ENCODE measurements at places on chromosomes 2 and 18.

DNA sequence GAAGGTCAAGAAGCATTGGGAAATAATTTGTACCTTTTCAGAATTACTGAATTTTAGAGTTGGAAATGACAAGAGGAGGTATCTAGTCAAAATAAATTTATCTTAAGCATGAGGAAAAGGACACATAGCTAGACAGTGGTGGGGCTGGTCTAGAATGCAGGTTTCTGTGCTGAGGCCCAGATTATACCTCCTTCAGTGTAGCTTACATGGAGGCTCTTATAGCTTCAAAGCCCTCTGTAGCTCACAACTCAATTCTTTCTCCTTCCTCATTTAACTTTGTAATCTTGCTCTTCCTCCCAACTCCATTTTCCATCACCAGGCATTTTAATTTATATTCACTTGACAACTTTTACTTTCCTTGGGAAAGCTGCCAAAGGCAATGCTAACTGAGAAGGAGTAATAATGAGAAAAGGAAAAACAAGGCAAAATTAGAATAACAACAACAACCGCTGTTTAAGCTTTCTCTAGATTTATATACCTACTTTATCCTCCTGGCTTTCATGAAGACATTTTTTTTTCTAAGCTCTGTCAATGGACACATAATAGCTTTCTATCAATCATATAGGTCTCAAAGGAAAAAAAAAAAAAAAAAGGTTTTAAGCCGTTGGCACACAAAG is 58.5 kb downstream of the CLHC1 start:
- no peak for DNase-seq

DNA sequence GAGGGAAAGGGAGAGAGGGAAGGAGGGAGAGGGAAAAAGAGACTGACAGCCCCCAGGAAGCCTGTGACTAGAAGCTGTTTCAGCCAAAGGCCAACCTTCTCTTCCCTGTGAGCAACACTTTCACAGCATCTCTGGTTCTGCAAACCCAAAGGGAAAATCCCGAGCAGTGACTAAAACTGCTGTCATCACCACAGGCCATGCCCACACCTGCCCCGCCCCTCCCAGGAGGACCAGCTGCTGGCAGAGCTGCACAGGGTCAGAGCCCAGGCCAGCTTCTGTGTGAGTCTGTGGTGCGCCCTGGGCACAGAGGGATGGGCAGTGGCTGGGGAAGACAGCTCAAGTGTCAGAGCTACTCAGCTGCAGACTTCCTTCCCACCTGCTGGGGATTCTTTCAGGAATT is 64.9 kb upstream of the OTOS start:
- DNase-seq = no peak

DNA sequence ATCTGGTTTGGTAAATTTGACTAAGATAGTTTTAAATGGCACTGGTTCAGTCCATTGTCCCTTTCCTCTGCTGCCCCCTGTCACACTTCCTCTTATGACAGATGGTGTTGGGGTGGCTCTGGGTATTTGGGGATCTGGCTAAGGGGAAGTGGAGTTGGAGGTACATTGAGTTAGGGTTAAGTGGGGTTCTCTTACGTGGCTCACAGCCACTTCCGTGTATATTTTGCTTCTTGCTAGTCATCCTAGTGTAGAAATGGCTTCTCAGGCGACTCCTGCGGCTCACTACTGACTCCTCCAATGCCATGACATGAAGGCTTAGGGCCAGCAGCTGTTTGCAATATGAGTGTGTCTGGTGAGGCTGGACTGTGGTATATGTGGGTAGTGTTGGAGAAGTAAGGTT is 187.0 kb downstream of the HAUS1 start:
- DNase-seq = no peak

DNA sequence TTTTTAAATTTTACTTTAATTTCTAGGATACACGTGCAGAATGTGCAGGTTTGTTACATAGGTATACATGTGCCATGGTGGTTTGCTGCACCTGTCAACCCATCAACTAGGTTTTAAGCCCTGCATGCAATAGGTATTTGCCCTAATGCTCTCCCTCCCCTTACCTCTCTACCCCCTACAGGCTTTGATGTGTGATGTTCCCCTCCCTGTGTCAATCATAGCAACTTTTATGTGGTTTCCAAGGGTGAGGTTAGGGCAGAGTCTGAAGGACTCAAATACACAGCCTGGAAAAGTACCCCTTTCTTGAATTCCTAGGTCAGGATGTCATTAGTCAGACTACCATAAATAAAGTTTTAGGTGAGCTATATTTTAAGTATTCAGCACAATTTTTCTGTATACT is 31.1 kb upstream of the MYT1L start:
- DNase-seq = no peak

GRCh38 chr2:151933266-151933804 is 105.1 kb upstream of the ARL5A start:
- no peak for DNase-seq

- no peak for DNase-seq
These were observed 96.1 kb downstream of the PPP1R1C start for GRCh38 chr2:182081602-182082260.

- DNase-seq = no peak
These were observed 190.1 kb upstream of the TNP1 start for GRCh38 chr2:217049956-217050355.

DNA sequence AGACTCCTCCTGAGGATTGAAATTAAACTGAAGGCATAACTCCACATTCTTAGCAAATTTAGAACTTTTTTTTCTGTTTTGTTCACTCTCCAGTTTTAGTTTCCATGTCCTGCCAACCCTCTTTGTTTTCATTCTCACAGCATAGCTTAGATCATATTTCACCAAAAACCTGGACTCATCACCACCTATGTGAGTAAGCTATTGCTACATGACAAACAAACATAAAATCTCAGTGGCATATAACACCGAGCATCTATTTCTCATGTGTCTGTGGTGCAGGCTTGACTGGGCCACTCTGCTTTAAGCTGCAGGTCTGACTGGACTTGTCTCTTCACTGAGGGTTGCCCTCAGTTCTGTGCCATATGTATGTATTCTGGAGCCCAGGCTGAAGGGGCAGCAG is 385.2 kb downstream of the ARHGAP15 start:
- DNase-seq = no peak

DNA sequence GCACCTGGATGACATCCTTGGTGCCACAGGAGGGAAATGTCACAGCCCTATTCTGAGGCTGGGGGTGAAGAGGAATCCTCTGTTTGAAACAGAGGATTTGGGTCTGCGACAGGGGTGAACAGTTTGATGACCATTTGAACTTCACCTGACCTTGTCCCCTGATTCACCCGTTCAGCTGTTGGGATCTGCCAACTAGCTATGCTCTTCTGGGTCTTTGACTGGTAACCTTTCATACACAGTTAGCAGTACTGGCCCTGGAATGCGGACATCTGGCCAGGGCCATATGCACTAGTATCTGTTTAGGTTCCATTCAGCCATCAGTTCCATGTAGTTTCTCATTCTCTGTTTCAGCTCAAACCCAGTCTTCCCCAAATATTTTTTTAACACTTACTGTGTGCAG is 72.6 kb upstream of the MCFD2 start:
- DNase-seq = no peak

GRCh38 chr18:74778191-74778847 is 180.6 kb downstream of the ZNF407 start:
- no peak for DNase-seq

DNA sequence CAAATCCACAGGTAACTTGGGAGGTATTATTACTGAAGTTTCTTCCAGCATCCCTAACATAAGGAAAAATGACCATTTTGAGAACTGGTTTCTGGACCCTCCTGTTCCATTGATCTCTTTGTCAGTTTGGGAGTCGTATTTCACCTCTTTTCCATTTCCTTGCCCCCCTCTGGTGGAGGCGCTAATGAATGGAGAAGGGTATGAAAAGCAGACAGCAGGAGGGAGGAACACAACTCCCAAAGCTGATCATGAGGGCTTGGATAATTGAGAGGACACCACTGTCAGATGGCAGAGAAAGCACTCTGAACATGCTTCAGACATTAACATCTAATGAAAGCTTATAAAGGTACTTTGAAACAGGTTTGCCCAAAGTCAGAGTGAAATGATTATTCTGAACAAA is 56.6 kb upstream of the TLK1 start:
- DNase-seq = no peak

DNA sequence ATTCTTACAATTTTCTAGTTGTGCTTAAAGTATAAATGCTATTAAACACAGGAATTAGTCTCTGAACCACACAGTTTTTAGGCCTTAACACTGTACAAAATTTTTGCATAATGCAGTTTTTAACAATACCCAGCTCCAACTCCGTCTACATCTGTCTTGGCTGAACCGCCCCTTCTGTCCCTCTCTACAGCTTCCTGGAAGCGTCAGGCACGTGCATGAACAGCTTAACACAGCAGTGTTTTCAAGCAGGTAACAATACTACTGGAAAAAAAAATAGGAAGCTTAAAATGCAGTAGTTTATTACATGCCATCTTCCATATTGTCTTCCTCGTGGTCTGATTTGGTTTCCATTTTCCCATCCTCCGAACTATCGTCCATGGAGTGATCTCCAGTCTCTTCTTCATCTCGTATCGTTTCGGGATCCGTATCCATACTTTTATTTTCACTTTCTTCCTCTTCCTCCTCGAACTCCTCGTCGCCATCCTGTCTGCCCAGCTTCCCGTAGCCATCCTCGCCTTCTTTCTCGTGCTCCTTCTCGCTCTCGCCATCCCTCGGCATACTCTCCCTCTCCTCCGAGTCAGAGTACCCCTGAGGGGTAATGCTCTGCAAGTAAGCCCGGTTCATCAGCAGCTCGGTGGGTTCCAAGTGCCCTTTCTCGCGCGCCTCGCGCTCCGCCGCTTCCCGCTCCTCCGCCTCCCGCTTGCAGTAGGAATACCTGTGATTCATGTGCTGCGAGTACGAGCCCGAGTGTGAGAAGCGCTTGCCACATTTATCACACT is 130.6 kb downstream of the ZEB2 start:
- DNase-seq = no peak

DNA sequence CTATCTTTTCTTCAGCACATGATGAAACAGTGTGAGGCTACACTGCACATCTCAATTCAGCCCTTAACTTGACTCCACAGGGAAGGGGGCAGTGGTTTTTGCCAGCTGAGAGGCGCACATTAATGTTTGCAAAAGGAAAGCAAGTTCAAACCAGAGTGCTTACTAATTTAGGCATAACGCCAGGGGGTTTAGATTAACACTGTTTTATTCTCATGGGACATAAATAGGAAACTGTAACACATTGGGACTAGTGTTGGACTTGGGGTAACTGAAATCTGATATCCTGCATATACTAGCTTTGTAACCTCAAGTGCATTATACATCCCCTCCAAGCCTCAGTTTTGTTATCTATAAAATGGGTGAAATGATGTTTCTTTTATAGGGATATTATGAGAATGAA is 821.2 kb upstream of the ID2 start:
- no peak for DNase-seq

- no peak for DNase-seq
These were observed 91.7 kb upstream of the SLC35G4 start for GRCh38 chr18:11517704-11518103.

DNA sequence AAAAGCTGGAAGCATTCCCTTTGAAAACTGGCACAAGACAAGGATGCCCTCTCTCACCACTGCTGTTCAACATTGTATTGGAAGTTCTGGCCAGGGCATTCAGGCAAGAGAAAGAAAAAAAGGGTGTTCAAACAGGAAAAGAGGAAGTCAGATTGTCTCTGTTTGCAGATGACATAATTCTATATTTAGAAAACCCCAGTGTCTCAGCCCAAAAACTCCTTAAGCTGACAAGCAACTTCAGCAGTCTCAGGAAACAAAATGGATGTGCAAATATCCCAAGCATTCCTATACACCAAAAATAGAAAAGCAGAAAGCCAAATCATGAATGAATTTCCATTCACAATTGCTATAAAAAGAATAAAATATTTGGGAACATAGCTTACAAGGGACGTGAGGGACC is 11.1 kb downstream of the SLC8A1 start:
- no peak for DNase-seq

- DNase-seq = no peak
These were observed 38.5 kb downstream of the RPRD1A start for GRCh38 chr18:36028859-36029258.

DNA sequence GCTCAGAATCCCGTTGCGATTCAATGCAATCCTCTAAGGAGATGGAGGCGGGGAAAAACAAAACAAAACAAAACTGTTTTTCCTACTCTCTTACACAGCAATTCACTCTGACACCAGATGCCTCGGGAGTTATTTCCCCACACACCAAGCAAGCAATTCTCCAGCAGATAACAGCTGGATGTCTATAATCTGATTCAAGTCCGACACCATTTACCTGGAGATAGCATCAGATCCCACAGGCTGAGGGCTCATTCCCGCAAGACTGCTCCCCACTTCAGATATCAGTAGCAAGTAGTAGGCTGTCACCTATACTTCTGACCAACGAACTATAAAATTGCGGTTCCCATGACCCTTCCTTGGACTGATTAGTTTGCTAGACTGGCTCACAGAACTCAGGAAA is 58.7 kb downstream of the DTNB start:
- no peak for DNase-seq

GRCh38 chr2:76599732-76600368 is 889.1 kb upstream of the GCFC2 start:
- no peak for DNase-seq

GRCh38 chr2:233101816-233102215 is 41.7 kb downstream of the INPP5D start:
- no peak for DNase-seq

GRCh38 chr2:186429104-186429503 is 57.0 kb upstream of the ZC3H15 start:
- DNase-seq = no peak

- no peak for DNase-seq
These were observed 204.8 kb downstream of the TFCP2L1 start for GRCh38 chr2:121080013-121080772.

GRCh38 chr2:235810846-235811245 is 317.0 kb downstream of the AGAP1 start:
- no peak for DNase-seq

- no peak for DNase-seq
These were observed 187.3 kb downstream of the SNTG2 start for GRCh38 chr2:1137913-1138391.

DNA sequence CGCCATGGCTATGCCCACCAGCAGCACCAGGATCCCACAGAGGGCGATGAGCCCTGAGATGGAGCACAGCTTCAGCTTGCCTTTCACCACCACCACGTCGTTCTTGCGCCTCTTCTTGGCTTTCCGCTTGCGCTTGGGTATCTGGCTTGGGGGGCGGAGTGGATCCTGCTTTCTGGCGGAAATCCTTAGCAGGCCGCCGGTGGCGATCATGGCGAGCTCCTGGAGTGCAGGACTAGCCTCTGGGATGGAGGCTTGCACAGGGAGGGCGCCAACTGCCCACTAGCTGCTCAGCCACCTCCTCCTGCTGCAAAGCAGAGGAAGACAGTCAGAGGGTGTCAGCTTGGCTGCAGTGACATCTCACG is 3.5 kb downstream of the TMEM200C start:
- no peak for DNase-seq

- DNase-seq = no peak
These were observed 13.5 kb downstream of the CCDC141 start for GRCh38 chr2:179036353-179036905.

DNA sequence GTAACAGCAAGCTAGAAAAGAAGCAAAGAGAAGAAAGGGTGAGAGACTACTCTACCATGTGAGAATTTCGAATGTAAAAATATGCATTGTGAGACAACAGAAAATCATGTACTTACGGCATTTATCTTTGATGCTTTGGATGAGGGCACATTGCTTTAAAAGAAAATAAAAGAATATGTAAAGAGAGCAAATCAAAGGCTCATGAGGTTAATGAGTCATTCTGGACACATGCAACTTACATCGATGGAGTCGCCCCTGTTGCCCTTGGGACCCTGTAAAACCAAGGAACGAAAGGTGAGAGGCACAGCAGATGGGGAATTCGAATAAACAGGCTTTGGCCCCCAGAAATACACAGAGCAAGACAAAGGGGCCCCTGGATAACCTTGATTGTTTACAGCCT is 69.0 kb downstream of the COL6A3 start:
- DNase-seq = no peak

- no peak for DNase-seq
These were observed 652 bp downstream of the GPC1 start for GRCh38 chr2:240435948-240436682.
